Activated naive CD8-positive, alpha-beta T cell treated with anti-CD3 and anti-CD28 coated beads, Interleukin-2, amount 10 ng/mL, durations not matched to agents 7 days and 5 days (primary cell): ENCODE measurements at places on chromosomes 11 and 22. TPM values are rescaled to one million over a fixed set of nuclear protein-coding genes. Genes with fewer than 3 reads are reported as not detected.

GRCh38 chr11:93123351-93123898 is 74.4 kb downstream of the SLC36A4 start:
- no peak for DNase-seq

DNA sequence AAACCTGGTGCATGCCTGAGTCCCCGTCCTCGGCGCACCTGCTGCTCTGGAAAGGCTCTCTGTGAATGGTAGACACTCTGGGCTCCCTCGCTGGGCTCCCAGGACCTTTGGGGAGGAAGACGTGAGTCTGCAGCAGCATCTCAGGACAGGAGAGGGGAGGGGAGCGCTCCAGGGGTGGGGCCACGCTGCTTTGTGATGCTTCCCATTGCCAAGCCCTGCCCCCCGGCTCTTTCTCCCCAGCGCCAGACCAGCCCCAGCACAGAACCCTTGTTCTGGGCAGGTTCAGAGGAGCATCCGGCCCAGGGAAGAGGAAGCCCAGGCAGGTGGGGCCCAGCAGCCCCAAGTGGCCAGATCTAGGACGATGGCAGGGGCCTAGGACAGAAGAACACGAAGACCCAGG is 111.2 kb downstream of the BRD1 start:
- no peak for DNase-seq

DNA sequence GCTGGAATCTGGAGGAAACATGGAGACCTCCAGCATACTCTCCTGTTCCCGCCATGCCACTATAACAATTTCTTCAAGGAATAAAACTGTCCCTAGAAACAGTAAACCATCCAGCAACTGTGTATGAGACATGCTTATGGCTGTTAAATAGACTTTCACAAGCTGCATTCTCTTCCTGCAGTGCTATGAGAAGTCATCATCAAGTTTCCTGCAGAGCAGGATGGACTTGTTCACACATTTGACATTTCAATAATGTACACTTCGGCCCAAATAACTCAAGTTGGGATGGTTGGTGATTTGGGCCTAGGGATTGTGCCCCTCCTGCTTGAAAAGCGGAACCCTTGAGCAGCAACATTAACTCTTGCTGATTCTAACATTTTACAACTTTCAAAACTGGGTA is 20.2 kb upstream of the CSF2RB start:
- no peak for DNase-seq

PRAME gene
- not detected for total RNA-seq

DNA sequence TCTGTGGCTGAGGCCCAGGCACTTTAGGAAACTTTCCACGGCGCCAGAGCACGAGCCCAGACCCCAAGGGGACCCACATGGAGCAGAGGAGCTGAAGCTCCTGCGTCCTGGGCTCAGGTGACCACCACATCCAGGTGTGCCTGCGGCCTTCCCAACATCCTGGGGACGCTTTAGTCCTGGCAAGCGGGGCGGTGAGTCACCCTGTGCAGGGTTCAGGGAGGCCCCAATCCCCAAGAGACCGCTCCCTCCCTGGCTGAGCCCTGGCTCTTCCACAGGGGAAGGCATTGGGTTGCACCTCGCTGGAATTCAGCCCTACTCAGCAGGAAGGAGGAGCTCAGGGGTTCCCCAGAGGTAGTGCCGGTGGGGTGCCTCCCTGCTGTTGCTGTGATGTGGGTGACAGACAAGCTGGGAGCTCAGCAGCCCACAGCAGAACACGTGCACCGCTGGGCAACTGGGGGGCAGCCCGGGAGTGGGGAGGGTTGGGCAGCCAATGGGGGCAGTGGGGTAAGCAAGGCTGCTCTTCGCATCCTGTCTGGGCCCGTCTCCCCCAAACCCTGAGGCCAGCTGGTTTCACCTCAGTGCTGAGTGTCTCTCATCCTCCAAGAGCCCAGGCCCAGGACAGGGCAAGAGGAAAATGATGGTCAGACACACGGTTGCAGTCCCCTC is 802.8 kb downstream of the BRD1 start:
- DNase-seq: no peak

DNA sequence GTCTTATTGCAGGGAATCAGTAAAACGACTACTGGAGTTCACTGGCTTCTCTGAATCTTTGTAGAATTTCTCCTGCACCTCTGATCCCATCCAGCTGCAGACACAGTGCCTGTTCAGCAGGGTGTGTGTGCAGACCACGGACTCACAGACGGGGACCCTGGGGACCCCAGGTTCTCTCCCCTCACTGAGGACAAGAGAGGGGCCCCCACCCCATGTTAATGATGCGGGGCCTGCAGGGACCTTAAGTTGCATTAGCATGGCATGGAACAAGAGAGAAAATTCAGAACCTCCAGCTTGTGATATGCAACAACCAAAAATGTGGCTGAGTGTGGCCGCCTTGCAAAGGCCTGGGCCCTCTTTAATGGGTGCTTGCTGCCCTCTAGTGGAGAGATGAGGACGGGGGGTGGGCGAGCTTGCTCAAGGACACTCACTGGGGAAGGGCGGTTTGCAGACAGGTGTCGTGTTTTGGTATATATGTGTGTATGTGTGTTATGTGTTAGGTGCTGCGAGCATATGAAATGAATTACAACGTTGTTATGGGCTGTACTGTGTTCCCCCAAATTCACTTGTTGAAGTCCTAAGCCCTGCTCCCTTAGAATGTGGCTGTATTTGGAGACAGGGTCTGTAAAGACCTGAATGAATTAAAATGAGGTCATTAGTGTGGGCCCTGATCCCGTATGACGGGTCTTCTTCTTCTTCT is 84.4 kb upstream of the SEPTIN5 start:
- DNase-seq: peak; percentile 79

SHISAL1 gene
- total RNA-seq: not detected

GRCh38 chr22:24474221-24474620 is 20.9 kb upstream of the UPB1 start:
- DNase-seq: no peak

DNA sequence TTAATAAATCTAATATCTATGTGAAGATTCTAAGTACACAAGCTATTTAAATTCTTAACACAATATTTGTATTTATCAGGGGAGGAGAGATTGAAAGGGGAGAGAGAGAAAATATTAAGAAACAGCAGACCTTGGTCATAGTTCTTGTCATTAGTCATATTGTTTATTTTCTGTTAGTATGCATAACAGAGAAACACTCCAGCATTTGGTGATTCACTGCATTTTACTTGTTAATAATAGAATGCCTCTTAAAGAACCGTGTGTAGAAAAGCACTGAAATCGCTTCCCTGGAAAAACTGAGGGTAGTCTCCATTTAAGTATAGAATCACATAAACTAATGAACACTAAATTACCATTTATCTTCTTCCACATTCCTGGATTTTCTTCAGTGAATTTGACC is 122.7 kb upstream of the TRPC6 start:
- no peak for DNase-seq

THRSP gene
- not detected for total RNA-seq
